COR-L47 (cell line): ENCODE measurements at places on chromosomes 6 and 20.

DNA sequence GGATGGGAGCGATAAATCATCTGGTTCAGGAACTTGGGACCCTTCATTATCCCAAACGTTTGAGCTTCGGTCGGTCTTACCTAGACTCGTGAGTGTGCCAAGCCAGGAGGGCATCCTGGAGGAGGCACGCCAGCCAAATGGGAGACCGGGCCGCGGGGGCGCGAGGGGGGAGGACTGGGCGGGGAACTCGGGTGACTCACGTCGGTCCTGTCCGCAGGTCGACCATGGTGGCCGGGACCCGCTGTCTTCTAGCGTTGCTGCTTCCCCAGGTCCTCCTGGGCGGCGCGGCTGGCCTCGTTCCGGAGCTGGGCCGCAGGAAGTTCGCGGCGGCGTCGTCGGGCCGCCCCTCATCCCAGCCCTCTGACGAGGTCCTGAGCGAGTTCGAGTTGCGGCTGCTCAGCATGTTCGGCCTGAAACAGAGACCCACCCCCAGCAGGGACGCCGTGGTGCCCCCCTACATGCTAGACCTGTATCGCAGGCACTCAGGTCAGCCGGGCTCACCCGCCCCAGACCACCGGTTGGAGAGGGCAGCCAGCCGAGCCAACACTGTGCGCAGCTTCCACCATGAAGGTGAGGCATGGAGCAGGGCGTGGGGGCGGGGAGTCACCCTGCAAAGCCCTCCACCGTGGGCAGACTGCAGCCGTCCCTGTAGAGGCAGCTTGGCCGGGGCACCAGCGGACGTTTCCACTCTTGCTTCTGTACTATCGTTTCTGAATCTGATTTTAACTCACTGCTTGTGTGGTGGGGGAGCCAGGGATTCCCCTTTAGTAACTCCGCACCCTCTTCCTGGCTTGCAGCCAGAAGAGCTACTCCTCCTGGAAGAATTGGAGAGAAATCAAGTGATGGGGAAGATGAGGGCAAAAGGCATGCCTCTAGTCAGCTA, 2.7 kb downstream of the BMP2 start:
- DNase-seq = no peak

- DNase-seq = no peak
These were observed 56.5 kb upstream of the HFE start for GRCh38 chr6:26030716-26031115.

GRCh38 chr6:167968091-167968490, 29.4 kb upstream of the KIF25 start:
- no peak for DNase-seq

- no peak for DNase-seq
These were observed 9.9 kb downstream of the LAMA5 start for GRCh38 chr20:62357187-62357667.

GRCh38 chr6:23566418-23566817, 559.6 kb upstream of the NRSN1 start:
- peak; percentile 39 for DNase-seq

- DNase-seq = no peak
These were observed 54.4 kb downstream of the JAG1 start for GRCh38 chr20:10619427-10619826.

DNA sequence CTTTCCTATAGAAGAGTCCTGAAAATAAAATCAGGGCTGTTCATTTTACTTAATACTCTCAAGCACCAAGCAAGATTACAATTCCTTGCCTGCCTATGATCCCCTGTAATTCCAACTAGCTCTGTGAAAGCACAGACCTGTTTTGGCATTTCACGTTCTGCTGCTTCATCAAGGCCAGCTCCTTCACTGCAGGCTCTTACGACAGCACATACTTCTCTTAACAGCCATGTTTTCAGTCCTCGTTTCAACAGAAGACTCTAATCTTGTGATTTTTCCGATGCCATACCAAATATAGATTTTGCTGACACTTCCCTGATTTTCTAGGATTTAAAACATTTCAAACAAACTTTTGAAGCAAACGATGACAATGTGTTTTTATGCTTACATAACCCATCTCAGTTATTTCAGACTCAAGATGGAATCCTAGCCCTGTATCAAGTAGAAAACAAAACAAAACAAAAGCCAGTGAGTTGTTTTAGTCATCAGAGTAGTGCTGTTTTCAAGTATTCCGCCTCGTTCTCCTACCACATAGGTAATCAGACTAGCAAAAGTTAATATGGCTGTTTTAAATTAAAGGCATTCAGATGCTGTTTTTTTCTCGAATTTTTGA, 616.5 kb upstream of the CITED2 start:
- no peak for DNase-seq

- DNase-seq = no peak
These were observed 57.9 kb upstream of the DACT2 start for GRCh38 chr6:168377484-168377855.

- DNase-seq = no peak
These were observed 179.2 kb upstream of the PROKR2 start for GRCh38 chr20:5495939-5496338.

- no peak for DNase-seq
These were observed 40.1 kb upstream of the AKIRIN2 start for GRCh38 chr6:87742106-87742505.

GRCh38 chr20:24703284-24703610, 233.8 kb downstream of the SYNDIG1 start:
- DNase-seq = no peak

- no peak for DNase-seq
These were observed 3.3 kb downstream of the MYO6 start for GRCh38 chr6:75752365-75752764.

GRCh38 chr6:106117579-106117978, 31.4 kb downstream of the PRDM1 start:
- no peak for DNase-seq

- DNase-seq = no peak
These were observed 33.9 kb downstream of the JAG1 start for GRCh38 chr20:10639737-10640556.

GRCh38 chr20:23249541-23249940, 101.0 kb upstream of the NXT1 start:
- no peak for DNase-seq

- DNase-seq = no peak
These were observed 27.7 kb downstream of the ADGRF1 start for GRCh38 chr6:47014401-47014800.

GRCh38 chr6:12249541-12250382, 40.4 kb upstream of the EDN1 start:
- DNase-seq = no peak

DNA sequence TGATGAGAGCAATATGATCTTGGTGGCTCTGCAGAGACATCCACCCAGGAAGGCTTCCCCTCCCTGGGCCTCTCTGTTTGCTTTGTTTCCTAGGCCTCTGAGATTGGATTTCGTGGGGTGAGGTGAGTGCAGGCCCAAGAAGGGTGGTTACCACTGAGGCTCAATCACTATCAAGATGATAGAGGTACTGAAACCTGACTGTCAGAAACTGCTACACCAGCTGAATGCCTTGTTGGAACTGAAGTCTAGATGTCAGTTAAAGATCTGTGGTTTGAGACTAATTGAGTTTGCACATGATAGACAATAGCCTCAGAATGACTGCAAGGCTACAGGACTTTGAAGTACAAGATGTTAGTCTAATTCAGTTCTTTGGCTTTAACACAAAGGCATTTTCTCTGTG, 15.2 kb downstream of the VNN1 start:
- DNase-seq = no peak

- no peak for DNase-seq
These were observed 36.3 kb upstream of the SPDEF start for GRCh38 chr6:34592208-34592952.

GRCh38 chr20:59945731-59946130, 5.5 kb downstream of the FAM217B start:
- DNase-seq = no peak

DNA sequence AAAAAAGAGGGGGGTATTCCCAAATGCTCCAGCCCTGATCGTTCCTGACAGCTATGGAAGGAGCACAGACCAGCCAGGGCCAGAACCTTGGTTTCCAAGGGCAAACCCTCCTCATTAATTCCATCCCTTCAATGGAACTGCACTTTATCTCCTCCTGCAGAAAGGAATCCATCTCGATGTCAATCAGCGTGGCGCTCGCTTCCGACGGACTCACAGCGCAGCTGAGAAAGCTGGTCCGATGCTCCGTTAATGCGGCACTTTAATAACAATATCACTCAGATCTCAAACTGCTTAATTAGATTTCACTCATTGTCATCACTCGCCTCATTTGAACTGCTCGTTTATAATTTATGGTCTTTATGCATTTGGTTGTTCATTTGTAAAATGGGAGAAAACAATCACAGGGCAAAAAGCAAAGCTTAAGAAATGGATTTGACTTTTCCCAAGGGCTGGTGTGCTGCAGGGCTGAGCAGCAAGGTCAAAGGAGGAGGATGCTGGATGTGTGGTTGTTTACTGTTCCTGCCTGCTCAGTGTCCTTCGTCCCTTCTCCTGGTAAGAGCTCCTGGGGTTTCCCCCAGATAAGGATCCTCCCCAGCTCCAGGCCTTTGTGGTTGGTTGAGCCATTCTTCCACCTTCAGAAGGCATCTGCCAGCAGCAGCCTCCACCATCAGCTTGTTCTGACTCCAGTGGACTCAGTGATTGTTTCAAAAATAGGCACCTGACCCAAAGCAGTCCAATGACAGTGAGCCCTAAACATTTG, 152.7 kb downstream of the ANKRD60 start:
- no peak for DNase-seq

DNA sequence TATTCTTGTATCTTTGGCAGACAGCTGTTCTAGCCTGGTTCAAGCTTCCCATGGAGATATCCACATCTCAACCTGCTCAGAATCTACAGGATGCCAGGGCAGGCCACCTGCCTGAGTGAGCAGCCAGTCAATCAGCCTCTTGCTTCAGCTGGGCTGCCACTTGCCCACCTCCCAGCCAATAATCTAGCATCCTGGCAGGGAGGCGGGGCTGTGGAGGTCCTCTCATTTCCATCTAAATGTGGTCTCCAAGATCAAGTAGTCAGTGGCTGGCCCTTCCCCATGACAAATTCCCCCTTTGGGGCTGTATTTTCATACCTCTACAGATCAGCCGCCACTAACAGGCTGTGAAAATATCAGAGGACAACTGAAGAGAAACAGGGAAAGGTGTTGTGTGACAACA, 33.0 kb upstream of the SPDEF start:
- DNase-seq = no peak

GRCh38 chr20:49377326-49377725, 99.5 kb upstream of the ZNFX1 start:
- no peak for DNase-seq

GRCh38 chr20:52295556-52295955, 104.0 kb upstream of the ZFP64 start:
- no peak for DNase-seq

- no peak for DNase-seq
These were observed 179.1 kb downstream of the SYNDIG1 start for GRCh38 chr20:24648481-24648880.

- DNase-seq = no peak
These were observed 7.2 kb downstream of the MMS22L start for GRCh38 chr6:97275804-97276203.

DNA sequence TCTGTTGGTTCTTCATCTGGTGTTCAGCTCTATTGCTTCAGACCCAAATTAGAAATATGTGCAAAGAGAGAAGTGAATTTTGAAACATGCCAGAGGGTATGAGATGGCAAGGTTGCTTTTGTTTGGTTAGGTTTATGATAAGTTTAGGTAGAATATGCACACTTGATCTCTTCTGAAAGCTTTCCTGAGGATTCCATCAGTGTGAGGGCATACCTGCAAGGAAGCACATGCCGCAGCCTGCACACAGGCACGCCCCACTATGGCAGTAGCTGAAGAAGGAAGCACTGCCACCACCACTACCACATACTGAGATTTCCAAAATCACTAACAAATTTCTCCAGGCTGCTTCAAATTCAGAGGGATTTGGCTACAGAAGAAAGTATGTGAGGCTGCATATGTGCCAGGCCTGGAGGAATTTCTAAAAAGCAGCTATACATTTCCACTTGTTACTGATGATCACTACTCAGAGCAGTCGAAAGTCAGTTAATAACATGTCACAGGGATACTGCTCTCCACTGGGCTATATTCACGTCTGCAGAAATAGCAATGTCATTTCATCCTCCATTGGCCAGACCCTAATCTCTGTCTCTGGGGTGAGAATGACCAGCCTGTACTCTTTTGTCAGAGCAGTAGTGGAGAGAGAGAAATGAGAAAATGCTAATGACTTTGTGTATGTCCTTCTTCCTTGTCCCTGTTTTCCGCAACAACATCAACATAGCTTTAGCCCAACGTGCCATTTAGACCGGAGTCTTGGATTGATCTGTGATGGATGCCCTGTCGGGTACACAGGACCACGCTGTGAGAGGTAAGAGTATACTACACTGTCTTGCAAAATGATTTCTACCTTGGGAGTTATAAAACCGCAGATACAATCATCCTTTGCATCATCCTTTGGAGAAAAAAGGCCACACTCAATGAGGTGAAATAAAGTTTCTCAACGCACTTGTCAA, 396.7 kb downstream of the LAMA2 start:
- DNase-seq = no peak

DNA sequence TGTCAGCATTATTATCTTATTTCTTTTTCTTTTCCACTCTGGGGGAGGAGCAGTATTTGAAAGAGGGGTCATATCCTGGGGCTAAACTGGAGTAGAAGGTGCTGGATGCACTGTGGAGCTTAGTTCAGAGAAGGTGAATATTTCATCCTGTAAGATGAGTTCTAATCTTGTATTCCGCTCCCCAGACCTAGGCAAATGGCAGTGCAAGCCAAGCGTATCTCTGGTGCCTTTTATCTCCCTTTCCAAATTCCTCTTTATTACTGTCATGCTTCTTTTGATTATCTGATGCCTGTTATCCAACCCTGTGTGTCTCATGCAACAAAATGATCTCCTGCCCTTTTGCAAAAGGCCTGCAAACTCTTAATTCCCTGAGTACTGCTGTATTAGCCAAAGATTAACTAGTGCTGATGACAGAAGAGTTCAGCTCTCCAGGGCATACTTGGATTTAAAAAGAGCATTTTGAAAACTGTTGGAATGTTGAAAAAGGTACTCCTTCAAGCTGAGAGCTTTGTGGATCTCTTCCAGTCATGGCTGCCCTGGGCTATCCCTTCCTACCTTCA, 138.0 kb downstream of the CARMIL1 start:
- DNase-seq = no peak

- DNase-seq = peak; percentile 81
These were observed at the start of gene PTK7 for GRCh38 chr6:43075670-43076463. PTK7 (plus strand) TSS chr6:43076314; CDS start chr6:43076489, 175 bp downstream.

GRCh38 chr20:36932476-36933426, 18.8 kb downstream of the SAMHD1 start:
- DNase-seq = no peak

DNA sequence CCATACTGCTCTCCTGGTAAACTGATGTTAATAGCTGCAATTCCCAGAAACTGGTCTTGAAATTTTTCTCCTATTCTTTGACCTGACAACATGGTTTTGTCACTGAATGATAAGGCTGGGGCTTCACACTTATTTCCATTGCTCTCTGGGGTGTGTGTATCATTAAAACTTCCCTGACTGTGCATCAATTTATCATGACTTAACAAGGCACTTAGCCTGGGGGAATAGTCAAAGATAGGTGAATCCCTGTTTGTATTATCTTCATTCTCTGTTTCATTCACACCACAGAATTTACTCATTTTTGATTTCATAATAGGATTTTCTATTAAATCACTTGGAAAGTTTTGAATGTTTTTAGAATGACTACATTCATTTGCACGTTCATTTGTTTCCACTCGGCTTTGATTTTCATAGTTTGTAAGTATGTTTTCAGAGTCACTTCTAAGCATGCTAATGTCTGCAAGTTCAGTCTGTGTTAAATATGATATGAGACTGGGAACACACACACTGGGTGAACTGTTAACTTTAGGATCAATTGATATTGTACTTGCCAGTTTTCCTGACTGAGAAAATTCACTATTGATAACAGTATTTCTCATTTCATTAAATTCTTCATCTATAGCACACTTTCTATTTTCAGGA, 35.5 kb downstream of the DST start:
- no peak for DNase-seq
